T-helper 2 cell (primary cell): ENCODE measurements at places on chromosomes 7 and 10.

GRCh38 chr7:78178319-78178718 is 379.7 kb downstream of the PHTF2 start:
- no peak for DNase-seq

GRCh38 chr7:88095-88926 is 104.1 kb upstream of the FAM20C start:
- no peak for DNase-seq

- peak; percentile 56 for DNase-seq
Measured at GRCh38 chr10:32367793-32368453, 21.0 kb upstream of the EPC1 start.

DNA sequence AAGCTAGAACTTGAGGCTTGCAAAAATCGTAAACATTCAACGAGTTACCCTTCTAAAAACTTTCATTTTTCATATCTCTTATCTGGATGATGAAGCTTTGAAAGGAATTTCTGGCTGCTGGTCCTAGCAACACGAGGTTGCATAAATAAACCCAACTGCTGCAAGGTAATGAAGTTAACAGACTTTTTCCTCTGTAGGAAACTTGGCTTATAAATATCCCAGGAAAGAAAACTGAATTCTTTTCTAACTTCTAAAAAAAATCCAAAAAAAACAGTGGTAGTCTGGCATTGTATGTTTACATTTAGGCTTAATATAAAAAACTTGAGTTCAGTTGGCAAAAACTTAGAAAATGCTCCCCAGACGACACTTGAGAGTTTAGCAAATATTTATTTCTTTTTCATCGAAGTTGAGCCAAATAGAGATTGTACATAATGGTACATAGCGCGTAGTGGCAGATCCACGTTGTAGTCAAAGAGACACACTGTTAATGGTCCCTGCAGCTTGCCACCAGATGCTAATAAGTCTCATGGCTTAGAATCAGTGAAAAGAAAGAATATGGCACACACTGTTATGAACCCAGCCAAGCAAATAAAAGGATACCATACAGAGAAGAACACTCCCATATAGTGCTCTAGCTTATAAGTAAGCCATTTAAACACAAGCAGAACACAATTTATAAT is 200.3 kb upstream of the PCLO start:
- DNase-seq = no peak
